ENCODE measurements at places on chromosomes 1 and 21.

DNA sequence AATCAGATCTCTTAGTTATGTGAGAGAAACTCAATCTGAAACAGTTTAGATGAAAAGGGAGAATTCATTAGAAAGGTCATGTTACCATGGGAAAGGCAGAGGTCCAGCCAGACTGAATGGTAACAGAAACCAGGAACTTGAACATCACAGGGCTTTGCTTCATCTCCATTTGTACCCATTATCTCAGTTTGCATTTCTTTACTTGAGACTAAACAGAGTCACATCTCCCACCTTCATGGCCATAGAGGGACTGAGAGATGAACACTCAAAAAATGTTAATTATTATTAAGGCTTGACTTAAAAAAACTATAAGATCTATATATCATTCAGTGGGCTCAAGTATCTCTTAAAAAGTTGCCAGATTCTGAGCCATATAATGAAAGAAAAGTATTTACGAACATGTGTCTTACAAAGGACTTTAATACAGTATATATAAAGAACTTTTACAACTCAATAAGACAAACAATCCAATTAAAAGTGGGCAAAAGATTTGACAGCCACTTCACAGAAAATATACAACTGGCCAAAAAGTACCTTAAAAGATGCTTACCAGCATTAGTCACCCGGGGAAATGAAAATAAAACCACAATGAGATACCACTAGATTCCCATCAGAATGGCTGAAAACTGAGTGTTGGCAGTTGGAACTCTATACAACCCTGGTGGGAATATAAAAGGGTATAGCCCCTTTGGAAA, 13.2 kb downstream of the KYAT3 start:
- no peak for DNase-seq

DNA sequence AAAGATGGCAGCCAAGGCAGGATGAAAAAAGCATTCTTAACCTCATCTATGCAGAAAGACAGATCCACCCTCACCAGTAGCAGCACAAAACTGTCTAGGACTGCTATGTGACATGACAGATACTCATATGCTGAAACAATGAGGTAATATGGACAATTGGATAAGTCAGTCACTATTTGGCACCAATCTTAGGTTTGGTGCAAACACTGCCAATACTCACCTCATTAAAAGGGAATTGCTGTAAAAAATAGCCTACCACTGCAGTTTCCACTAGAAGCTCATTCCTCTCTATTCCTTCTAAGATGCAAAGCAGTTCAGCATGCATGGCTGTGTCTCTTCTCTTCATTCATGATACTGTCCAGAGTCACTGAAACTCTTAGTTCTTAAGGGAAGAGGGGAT, 91.7 kb downstream of the TBX15 start:
- DNase-seq = no peak

GRCh38 chr1:232984577-232985425, 34.4 kb downstream of the NTPCR start:
- no peak for DNase-seq

DNA sequence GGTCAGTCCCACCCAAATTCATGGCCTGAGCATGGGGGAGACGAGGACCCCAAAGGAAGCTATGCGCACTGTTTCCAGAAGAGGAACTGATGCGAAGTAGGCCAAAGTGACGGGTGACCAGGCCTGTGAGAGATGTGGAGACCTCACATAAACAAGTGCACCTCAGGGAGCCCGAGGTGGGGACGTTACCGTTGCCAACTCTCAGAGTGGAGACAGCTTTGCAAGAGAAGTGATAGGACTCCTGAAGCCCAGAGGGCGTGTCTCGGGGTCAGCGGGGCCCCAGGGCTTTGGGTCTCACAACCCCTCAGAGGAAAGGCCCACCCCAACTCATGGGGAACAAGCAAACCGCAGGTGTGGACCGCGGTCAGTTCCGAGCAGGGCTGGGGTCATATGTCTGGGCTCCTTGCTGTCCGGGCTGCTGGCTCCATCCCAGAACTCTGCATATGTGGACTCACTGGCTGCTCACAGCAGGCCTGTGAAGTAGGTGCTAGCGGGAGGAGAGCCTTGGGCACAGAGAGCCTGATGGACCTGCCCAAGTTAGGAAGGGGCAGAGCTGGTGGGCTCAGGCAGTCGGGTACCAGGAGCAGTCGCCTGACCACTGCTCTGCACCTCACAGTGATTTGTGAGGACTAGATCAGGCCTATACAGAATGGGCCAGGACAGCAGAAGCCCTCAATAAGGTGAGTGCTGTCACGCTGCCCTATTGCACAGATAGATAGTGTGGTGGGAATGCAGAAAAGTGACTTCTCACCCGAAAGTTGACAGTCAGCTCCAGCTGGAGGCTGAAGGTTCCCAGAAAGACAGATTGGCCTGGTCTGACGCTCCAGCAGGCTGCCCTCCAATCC, 26.2 kb downstream of the STUM start:
- DNase-seq = no peak

GRCh38 chr1:26009796-26010447, 11.7 kb upstream of the EXTL1 start:
- DNase-seq = no peak

- no peak for DNase-seq
Measured at GRCh38 chr1:201137024-201137392, 10.0 kb upstream of the ASCL5 start.

DNA sequence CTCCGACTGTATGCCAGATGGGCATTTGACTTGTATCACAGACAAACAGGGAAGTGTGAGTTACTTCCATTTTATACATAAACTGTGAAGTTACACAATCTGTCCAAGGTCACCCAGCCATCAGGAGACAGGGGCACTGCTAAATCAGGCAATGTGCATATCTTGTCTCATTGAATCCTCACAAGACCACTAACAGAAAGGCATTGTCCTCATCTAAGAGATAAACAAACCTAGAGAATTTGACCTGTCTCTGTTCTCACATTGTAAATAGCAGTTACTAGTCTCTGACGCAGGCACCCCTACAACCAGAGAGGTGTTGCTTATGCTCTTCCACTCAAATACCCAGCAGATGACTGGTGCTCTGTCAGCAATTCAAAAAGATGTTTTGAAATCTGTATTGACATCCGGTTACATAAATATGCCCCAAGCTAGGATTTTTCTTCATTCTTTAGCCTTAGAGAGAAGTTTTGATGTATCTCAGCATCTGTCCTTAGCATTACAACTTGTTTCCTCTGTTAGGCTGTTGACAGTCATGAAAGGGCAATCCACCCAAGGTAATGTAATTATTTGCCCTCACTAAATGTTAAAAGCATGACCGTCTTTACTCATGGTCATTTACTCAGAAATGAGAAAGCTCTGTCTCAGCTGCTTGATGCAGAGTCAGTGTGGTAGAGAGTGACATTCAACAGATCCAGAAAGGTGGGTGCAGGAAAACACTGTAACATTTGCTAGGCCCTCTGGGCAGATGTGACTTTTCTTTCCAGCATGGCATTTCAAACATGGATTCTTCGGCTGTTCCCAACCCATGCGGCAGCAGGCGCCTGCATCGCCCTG, 51.9 kb upstream of the ZNF326 start:
- no peak for DNase-seq

DNA sequence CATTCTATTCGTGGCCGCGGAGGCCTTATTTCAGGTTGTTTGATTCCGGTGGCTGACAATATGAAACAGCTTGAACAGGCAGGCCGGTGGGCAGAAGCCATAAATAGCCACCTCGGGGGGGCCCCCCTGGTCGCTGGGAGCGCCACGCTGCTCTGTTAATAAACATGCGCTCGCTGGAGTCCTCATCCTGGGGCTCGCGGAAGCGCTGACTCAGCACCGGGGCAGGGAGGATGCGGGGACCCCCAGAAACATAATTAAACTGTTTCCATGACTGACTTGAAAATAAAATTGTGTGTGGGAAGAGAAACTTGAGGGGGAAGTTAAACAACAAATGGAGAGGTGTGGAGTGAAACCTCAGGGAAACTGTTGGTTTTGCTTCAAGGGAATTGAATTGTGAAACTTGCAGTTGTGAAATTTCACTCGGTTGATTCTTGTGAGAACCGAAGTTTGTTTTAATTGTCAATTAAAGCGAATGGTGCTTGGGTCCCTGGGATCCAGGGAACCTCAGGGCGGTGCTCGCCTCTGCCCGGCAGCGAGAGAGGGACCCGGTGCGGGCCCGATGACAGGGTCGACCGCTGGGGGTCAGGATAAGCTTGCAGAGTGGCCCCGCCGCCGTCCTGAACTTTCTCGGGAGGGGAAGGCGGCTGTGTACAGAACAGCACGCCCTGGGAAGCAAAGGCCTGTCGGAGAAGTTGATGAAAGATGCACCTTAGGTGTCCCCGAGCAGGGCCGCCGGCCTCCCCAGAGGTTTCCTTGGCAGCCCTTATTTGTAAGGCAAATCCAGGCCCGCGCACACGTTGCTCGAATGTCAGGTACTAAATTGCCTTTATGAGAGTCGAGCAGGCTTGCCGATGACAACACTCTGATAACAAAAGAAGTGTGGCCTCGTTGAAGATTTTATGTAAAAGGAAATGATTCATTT, 176.9 kb upstream of the LMO4 start:
- no peak for DNase-seq

- no peak for DNase-seq
Measured at GRCh38 chr1:57615956-57616355, 192.1 kb upstream of the DAB1 start.

DNA sequence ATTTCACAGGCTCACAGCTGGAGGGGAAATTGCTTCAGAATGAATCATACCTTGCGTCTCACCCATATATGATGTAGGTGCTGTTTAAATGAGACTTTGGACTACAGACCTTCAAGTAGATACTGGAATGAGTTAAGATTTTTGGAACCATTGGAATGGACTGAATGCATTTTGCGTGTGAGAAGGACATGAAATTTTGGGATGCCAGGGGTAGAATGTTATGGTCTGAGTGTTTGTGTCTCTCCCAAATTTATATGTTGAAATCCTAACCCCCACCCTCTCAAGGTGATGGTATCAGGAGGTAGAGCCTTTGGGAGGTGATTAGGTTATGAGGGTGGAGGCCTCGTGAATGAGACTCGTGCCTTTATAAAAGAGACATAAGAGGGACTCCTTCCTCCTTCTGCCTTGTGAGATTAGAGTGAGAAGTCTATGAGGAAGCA, 41.4 kb downstream of the KCNK1 start:
- DNase-seq = no peak

DNA sequence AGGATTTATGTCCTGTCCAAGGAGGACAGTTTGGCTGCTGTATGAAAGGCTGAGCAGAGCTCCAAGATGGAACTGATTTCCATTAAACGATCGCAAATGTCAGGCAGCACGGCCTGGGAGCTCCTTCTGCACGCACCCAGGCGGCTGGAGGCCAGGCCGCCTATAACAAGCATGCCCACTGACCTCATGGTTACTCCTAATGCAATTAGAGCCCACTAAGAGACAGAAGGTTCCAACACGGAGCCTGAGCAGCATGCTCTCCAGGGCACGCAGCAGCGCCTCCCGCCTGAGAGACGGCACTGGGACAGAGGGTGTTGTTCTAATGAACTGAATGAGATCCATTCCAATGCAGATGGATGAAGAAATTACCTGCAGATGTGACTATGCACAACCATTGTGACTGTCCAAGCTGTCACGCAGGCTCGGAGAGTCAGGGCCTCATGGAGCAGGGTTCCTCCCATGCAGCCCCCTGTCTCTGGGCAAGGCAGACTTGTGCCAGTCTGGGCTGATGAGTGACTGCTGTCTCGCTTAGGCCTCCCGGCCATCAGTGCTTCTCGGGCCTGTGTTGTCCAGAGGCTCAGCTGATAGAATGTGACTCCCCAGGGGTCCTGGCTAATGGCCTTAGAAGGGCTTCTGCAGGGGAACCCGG, 25.2 kb upstream of the CDCA8 start:
- DNase-seq = no peak

- DNase-seq = no peak
Measured at GRCh38 chr1:109828756-109829505, 65.2 kb upstream of the EPS8L3 start.

GRCh38 chr1:165671526-165671925, 26.8 kb downstream of the ALDH9A1 start:
- DNase-seq = no peak
